ENCODE measurements at places on chromosomes 13 and 19.

GRCh38 chr19:46928951-46929350, 68.2 kb downstream of the ARHGAP35 start:
- DNase-seq = no peak

- no peak for DNase-seq
These were observed 20.5 kb upstream of the VSTM2B start for GRCh38 chr19:29505097-29505824.

GRCh38 chr13:44046428-44046827, 166.7 kb downstream of the LACC1 start:
- DNase-seq = no peak

- peak; percentile 30 for DNase-seq
These were observed 161.6 kb downstream of the KDM4B start for GRCh38 chr19:5130371-5131030.

DNA sequence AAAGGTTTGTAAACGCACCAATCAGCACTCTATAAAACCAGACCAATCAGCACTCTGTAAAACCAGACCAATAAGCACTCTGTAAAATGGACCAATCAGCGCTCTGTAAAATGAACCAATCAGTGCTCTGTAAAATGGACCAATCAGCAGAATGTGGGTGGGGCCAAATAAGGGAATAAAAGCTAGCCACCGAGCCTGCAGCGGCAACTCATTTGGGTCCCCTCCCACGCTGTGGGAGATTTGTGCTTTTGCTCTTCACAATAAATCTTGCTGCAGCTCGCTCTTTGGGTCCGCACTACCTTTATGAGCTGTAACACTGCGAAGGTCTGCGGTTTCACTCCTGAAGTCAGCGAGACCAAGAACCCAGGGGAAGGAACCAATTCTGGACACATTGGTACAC, 28.0 kb downstream of the ZNF175 start:
- no peak for DNase-seq

- no peak for DNase-seq
These were observed 12.1 kb downstream of the SOX1 start for GRCh38 chr13:112078879-112079531.

GRCh38 chr13:27138457-27139093, 33.0 kb downstream of the USP12 start:
- no peak for DNase-seq

- no peak for DNase-seq
These were observed 39.7 kb downstream of the ERICH6B start for GRCh38 chr13:45575830-45576180.

- DNase-seq = no peak
These were observed 14.4 kb downstream of the UBXN6 start for GRCh38 chr19:4443188-4443587.

Data from stimulated activated CD8-positive, alpha-beta memory T cell treated with anti-CD3 and anti-CD28 coated beads, Interleukin-2, amount 100 ng/mL, for 1 hour (primary cell).